Right renal cortex interstitium (tissue), 3 donors: ENCODE measurements at places on chromosomes 1 and 21.

DNA sequence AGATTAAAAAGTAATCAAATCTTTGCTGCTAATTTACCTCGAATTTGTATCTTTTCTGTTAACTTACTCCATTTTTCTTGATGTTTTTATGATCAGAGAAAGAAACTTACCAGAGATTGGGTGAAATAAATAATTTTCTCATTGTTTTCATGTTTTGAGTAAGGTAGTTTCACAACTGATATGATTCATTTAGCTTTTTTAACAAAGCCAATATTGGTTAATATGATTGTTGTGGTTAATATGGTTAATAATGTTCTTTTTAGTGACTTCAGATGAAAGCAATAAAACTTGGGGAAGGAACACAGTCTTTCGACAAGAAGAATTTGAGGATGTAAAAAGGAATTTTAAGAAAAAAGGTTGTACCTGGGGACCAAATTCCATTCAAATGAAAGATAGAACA, 48.1 kb downstream of the MAP3K21 start:
- no peak for DNase-seq

- no peak for DNase-seq
These were observed 541.7 kb downstream of the SMYD3 start for GRCh38 chr1:245965398-245965797.

DNA sequence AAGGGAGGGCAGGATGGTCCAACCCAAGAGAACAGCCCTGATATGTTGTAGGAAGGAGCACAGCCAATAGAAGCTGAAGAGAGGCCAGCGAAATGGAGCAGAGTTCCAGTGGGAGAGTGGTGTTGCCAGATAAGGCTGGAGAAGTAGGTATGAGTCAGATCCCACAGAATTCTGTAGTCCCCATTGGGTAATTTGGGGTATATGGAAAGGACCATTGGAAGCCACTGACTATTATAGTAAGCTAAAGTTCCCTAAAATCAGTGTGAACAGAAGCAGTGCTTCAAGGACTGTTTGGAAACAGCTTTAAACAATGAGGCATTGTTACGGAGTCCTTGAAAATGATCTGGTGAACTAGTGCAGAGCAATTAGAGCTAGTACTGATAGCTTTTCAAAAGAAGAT, 63.0 kb downstream of the DISP1 start:
- DNase-seq = no peak

DNA sequence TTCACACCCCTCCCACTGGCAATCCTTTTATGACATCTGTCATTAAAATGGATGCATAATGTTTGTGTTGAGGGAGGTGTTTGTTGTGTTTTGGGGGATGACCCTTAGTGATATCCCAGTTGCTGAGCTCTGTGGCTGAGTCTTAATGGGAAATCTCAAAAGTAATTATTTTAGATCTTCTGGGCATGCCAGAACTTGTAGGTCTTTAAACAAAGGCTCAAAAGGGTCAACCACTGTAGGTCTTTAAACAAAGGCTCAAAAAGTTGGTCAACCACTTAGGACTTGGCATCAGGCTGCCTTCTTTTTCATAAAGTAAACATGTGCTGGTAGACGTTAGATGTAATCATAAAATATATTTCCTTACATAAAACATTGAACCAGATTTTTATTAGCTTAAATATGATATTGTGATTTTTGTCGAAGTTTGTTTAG, 78.0 kb downstream of the CDC14A start:
- no peak for DNase-seq

DNA sequence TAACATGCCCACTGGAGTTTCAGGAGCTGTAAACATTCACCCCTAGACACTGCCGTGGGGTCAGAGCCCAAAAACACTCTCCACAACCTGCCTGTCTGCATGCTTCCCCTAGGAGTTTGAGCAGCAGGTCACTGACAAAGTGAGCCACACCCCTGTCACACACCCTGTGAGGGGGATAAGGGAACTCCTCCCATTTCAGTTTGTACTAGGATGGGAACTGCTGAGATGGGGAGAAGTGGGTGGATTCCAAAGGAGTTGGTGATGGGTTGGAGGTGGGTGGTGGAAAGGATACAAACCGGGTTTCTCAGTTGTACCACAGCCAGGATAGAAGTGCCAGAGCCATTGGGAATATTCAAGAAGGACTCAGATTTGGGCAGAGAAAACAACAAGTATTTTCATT, 140.2 kb downstream of the MIS18A start:
- no peak for DNase-seq

DNA sequence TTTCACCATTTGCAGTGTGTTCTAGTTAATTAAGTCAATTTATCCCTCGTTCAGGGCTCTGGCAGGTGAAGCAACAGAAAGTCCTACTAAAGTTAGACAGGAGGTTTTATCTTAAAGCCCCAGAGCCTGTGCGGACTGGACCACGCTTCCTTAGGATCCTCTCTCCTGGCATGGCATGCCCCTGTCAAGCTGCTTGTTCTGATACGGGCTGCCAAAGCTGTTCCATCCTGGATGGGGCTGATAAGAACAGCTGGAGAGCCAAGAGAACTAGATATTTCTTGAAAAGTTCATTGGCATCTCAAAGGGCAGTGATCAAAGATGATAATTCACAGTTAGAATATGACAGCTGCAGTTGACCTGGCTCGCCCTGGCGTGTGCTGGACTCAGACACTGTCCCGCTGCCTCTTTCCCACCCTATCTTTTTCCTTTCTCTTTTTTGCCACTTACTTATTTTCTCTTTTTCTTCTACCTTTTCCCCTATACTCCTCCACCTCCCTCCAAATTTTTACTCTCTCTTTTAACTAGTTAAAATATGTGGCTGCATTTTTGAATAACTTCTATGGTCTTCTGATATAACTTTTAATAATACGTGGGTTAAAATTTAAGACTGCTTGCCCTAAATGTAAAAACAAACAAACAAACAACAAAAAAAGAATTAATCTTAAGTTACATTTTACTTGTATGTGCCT, 96.7 kb downstream of the ABCA4 start:
- DNase-seq = no peak

- DNase-seq = no peak
These were observed 31.5 kb upstream of the C1orf198 start for GRCh38 chr1:230899841-230900251.

- no peak for DNase-seq
These were observed 79.8 kb upstream of the CYYR1 start for GRCh38 chr21:26652854-26653253.

DNA sequence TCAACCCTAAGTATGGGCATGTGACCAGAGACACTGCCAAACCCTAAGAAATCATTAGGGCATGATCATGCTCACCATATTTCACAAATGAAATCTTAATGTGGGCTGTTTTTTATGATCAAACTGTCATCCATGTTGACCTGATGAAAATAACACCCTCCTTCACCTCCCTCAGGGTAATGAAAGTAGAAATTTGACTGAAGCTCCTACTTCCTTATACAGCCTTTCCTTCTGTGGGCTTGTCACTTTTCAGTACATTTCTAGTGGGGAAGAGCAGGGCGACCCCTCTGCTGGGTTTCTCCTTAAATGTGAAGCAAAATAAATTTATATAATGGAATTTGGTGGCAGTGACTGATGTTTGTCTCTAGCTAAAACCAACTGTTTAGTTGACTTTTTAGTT, 25.9 kb downstream of the IVNS1ABP start:
- no peak for DNase-seq

DNA sequence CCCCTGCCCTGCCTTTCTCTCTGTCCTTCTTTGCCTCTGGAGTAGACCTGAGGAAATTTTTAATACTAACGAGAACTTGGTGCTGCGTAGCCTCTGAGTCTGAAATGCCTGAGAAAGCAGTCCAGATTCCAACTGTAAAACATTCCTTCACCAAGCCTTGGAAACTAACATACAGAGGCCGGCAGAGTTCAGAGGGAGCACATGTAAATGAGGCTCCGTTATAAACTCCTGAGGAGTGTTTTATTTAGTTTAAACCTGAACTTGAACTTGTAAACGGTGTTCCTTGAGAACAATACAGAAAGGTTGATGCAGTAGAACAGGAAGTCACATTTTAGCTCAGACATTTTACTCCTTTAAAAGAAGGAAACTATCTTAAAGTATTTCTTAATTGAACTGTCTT, 280.7 kb downstream of the TM2D1 start:
- DNase-seq = no peak

DNA sequence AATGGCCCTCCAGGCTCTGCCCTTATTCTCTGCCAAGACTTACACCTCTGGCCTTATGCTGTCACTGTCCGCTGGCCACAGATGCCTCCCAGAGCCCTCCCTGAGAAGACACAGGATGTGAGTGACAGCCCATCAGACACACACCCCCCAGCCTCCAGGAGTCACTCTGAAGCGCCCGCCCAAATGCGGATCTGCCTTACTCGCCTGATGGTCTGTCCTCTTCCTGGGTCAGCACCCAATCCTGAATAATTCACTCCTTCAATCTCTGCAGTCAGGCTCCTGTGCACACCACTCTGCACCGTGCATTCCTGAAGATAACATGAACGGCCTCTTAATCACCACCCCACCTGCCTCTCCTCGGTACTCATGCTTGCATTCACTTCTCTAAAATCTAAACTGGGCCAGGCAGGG, 14.7 kb downstream of the CLSTN1 start:
- no peak for DNase-seq

DNA sequence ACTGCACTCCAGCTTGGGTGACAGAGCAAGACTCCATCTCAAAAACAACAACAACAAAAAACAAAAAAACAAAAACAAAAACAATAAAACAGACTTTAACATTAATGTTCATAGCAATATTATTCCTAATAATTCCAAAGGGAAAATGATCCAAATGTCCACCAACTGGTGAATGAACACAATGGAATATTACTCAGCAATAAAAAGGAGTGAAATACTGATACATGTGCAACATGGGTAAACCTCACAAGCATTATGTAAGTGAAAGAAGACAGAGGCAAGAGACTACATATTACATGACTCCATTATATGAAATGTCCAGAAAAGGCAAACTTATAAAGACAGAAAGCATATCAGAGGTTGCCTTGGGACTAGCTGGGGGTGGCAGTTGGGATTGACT, 6.1 kb upstream of the TTF2 start:
- DNase-seq = no peak

DNA sequence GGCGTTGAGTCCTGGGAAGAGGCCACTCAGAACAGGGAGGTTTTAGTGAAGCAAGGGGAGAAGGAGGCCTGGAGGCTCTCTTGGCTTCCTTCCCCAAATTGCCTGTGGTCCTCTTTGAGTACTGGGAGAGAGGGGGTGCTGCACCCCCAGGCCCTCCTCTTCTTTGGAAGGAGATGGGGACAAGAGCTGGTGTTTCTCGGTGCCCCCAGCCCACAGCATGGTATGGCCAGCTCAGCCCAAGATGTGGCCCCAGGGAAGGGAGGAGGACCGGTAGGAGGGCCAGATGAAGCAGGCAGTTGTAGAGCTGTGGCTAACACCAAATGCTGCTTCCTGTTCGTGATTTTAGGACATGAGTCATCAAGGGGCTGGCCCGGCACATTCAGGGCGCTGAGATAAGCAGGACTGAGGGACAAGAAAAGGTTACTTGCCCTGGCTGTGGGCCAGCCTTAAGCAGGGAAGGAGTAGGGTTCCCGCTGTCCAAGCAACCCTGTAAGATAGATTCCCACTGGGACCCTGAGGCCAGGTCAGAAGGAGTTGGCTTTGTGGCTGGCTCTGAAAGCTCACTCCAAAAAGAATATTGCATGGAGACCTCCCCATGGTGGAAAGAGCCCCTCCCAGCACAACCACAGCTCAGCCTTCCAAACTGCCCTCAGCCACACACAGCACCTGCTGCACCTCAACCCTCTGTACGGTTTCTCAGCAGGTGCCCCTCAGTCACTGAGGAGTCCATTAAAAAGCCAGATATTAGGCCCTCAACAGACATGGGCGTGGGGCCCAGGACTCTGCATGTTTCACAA, 4.9 kb upstream of the TNFRSF1B start:
- no peak for DNase-seq

- no peak for DNase-seq
These were observed 73.1 kb upstream of the TMPRSS15 start for GRCh38 chr21:18476639-18477038.

DNA sequence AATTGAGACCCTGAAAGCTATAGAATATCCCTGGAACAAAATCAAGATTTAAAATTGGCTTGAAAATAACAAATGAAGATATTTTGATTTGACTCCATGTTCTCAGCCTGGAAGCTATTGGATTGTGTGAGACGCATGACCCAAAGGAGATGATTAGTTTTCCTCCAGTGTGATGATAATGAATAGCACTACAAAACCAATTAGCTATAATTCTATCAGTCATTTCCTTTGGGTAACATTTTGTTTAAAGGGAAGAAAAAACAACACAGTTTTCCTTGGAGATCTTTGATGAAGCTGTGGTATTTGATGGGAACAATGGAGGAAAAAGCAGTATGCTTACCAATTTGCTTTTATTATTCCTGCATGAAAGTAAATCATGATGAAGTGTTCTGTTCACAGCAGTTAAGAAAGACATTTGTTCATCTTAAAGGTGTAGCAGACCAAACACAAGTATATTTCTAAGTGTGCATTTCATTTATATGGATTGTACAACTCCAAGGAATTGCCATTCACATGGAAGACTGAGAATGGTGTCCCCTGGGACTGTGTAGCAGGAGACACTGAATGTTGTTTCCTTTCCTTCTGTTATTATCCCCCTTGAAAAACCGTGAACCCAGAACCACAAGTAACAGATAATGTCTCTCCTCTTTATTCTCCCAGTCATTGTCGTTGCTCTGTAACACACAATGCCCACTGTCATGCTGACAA, 111.4 kb downstream of the CACHD1 start:
- DNase-seq = no peak

GRCh38 chr1:97247196-97247595, 525.6 kb downstream of the PTBP2 start:
- DNase-seq = no peak

GRCh38 chr1:44336668-44337067, 18.4 kb downstream of the ERI3 start:
- DNase-seq = no peak

DNA sequence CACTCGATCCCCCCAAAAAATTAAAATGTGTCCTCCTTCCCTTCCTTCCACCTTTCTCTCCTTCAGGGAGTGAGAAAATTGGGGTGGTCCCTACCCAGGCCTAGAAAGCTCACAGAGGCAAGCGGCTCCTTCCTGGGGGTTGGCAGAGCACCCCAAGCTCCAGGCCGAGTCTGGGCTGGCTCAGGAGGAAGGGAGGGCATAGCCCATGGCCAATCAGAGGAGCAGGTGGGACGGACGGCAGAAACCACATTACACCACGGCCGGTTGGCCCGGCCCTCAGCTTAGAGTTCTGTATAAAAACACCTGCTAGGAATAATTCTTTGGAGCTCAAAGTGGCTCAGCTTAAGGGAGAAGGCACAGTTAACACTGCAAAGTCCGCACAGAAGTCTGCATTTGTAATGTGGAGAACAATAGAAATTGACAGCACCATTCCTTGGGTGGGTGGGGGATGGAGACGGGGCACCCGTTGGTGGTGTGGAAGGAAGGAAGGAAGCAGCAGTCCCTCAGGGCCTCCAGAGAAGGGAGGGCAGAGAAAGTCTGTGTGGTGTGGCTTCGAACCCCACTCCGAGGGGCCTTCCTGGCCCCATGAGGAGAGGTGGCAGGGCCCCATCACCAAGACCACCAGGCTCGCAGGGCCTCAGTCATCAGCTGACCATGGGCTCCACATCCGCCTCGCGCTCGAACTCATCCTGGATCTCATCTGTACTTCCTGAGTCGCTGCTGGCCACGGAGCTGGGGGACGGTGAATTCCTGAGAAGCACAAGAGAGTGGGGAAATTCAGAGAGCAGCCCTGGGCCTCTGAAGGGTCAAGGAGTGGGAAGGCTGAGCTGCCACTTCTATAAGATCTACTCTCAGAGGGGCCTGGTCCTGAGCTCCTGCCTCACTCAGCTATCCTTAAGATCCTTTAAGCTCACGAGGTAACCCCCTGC, 5.8 kb upstream of the ALDH4A1 start:
- DNase-seq = no peak
